ENCODE measurements at places on chromosomes 1 and 21. TPM values are rescaled to one million over a fixed set of nuclear protein-coding genes. Genes with fewer than 3 reads are reported as not detected.

The NBPF20 gene
- 5.3 TPM for total RNA-seq

The TSTD1 gene
- total RNA-seq = 12.5 TPM

The DSCAM gene
- not detected for total RNA-seq

The FCRL1 gene
- total RNA-seq = not detected

The PRDM16 gene
- total RNA-seq = not detected
